ENCODE measurements at places on chromosomes 16 and 17.

DNA sequence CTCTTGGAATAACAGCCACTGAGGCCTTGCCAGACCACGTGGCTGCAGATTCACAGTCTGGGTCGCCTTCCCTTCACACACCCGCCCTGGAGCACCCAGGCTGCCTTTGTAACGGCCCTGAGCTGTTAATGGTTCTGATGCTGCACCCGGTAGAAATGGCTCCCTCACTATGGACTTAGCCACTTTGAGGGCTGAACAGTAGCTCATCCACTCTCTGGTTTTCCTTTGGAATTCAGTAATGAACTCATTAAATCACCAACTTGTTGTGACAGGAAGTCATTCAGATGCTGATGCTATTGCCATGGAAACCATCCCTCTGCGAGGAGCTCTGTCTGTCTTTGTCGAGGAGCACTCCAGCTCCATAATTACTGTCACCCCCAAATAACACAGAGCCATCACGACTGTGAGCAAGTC is 59.2 kb downstream of the CDK5R1 start:
- no peak for DNase-seq

GRCh38 chr17:78142119-78142861 is 3.9 kb upstream of the C17orf99 start:
- no peak for DNase-seq

DNA sequence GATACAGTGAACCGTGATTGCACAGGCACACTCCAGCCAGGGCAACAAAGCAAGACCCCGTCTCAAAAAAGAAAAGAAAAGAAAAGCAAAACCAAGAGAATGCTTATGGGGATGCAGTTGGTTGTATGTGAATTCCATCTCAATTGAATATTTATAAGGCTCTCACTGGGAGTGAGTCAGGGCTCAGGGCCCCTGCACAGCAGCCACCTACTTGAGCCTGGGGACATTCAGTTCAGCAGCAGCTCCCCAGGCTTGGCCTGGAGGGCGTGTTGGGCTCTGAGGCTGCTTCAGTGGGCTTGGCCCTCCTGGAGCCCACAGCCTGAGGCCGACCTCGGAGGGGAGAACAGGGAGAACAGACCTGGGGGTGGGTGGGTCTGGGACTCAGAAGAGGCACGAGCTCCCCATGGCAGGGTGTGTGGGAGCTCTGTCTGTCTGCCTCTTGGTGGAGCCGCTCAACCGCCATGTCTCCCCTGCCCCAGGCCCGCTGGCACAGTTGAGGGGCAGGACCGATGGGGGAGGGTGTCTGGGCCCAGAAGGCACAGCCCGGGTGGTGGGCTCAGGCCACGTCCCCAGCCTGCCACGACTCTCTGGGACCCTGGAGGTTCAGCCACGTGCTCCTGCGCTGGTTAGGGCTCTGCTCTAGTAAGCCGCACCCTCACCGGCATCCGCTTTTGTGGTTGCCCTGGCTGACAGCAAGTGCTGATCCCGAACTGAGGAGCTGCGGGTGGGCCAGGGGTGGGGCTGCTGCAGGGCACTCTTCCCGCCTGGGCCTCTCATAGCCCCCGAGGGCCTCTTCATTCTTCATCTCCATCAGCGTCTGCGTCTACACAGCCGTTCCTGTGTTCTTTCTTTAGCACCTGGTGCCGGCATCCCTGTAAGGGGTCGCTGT is 24.8 kb downstream of the ZFPM1 start:
- DNase-seq: no peak

DNA sequence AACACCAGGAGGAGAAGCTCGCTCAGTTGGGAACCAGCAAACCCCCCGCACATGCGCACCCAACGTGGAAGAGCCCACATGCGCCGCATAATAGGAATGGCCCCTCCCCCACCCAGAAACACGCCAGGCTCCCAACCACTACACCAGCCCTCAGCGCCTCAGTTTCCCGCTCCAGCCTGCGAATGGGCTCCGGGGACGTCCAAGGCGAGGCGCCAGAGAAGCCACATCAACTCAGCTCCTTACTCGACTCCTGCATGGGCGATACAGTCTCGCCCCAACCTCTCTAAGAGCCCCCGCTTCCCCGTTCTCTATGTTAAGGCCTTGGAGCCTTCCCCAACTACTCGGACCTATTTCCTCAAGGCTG is 504 bp downstream of the SRSF1 start:
- no peak for DNase-seq

GRCh38 chr17:1989135-1989534 is 36.0 kb downstream of the RTN4RL1 start:
- DNase-seq: no peak

- no peak for DNase-seq
These were observed 1.8 kb downstream of the TMEM95 start for GRCh38 chr17:7356756-7357155.
